HAP-1 (cell line): ENCODE measurements at places on chromosomes 12 and 14.

GRCh38 chr14:85483037-85483436, 46.9 kb upstream of the FLRT2 start:
- DNase-seq, result peak; percentile 43

GRCh38 chr12:101880769-101881168, 3.4 kb downstream of the DRAM1 start:
- no peak for DNase-seq

- peak; percentile 55 for DNase-seq
These were observed 463.6 kb upstream of the MIS18BP1 start for GRCh38 chr14:45716572-45716971.

GRCh38 chr14:77620222-77620870, 3.9 kb upstream of the SPTLC2 start:
- no peak for DNase-seq

DNA sequence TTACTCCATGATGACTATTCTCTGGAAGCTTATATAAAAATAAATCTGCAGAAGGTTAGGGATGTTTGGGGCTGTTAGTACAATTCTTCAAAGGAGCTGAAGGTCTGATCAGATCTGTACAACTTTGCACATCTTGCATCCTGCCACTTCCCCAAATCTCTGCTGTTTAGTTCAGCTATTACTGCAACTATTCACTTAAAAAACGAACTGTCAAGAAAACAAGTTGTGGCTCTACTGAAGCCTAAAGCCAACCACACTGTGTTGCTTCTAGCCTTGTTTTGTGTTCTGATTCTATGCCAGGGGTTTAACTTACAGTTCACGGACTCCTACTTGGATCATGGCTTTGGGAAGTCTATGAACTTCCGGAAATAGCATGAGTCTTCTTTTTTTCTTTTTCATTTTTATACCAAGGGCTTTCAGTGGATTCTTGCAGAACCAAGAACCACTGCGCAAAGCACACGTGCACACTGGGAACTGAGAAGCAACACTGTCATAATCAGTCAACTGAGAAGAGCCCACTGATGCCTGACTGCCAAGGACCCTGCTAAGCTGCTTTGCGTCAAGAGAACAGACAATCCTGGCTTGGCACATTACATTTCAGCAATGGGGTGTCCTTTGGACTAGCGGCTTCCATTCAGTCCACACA, 66.3 kb upstream of the EEA1 start:
- no peak for DNase-seq

GRCh38 chr12:91774434-91774921, 371.2 kb downstream of the BTG1 start:
- no peak for DNase-seq
